ENCODE measurements at places on chromosomes 12 and 14.

DNA sequence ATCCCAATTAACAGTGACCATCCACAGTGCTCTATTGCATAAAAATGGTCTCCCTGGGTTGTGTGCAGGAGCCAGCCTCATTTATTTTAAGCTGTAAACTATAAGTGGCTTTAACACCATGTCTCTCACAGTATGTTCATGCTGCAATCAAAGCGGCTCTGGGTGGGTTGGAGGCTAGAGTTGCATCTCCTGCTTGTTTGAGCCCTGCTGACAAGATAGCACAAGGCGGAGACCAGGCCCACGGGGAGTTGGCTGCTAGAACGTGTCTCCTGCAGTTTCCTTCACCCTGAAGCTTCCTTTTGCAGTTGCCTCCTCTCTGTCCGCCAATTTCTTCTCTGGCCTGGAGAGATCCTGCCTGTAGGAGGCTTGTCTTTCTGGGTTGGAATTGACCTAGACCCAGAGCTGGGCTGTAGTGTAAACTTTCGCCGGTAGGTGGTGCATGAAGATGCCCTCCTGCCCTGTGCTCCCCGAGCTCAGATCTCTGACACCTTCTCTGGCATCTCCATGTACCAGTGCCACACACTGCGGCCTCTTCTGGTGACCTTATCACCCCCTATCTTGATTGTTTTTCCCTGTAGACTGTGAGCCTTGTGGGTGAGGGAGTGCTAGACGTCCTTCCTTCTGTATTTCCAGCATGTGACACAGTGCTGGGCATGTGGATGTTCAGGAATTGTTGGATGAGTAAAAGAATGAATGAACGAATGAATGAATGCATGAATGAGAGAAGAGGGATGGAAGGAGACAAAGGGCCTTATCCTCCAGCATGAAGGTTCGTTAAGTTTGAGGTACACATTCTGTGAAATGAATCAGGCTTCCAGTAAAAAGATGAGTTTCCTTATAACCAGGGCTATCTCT is 10.4 kb downstream of the OTUB2 start:
- peak; percentile 84 for DNase-seq

DNA sequence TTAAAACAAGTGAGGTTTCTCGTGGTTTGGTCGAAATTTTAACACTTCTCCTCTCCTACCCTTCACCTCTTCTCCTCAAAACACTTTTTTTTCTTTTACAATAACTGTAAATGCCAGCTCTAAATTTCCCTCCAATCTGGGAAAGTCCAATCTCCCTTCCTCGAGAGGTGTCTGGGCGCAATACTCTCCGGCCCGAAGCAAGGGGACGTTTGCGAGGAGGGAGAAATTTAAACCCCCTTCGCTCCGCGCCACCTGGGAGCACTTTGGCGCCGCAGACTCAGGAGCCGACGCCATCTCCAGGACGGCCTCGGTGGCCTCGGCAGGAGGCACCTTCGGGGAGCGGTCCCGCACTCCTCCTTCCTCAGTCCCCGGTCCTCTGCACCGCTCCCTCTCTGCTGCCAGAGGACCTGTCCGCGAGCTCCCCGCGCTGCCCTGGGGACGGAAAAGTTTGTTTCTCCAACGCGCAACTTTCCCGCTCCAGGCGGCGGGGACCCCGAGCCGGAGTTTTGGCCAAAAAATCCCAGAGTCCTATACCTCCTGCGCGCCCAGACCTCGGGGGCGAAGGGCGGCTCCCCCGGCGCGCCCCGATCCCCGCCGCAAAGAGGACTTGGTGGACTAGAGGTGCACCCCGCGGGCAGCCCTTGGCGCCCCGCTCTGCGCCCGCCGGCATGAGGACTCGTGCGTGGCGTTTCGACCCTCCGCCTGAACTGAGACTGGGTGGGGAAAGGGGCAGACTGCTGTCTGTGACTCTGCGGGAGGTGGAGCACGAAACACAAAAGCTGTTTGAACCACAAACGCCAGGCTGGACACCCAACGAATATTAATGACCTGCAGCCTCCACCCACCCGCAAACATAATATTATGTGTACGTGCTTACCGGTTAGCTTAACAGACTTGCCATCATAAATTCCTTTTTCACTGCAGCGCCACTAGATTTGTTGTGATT is 95.2 kb upstream of the HMGA2 start:
- DNase-seq: no peak

- no peak for DNase-seq
Measured at GRCh38 chr14:94451091-94451771, 1.4 kb downstream of the SERPINA11 start.

DNA sequence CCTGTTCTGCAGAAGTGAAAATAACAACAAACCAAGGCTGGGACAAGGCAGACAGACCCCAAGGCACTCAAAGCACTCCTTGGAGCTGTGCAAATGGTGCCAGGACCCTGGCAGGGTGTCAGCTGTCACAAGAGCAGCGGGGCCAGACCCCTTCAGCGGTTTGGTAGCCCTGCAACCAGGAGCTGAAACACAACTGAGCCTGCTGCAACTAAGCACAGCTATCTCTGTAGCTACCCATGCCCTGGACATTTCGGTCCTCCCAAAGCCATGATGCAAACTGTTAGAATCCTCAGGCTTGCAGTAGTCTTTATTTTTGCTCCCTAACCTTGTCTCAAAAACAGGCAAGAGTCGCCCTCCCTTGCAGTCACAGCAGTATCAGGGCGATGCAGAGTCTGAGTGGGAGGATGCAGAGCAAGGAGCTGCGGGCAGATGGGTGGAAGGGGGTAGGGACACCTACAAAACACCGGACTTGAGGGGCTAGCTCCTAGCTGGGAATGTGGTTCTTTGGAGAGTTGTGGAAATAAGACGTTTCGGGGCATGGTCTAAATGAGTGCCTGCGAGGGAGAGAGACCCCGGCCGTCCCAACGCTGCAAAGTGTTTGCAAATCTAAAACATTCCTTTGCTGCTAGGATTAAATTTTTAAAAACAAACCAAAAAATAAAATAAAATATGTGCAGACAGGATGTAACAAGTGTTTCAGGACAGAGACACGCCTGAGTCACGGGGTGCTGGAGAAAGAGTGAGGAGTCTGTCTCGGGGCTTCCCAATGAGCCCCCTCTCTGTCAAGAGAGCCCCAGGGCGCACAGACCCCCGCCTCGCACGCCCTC is 1.0 kb downstream of the NUAK1 start:
- DNase-seq: no peak

DNA sequence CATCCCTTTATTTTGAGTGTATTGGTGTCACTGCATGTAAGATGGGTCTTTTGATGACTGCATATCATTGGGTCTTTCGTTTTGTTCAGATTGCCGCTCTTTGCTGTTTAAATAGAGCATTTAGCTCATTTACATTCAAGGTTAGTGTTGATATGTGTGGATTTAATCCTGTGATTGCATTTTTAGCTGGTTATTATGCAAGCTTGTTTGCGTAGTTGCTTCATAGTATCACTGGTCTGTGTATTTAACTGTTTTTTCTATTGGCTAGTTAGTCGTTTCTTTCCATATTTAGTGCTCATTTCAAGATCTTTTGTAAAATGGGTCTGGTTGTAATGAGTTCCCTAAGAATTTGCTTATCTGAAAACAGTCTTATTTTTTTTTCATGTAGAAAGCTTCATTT is 1170.6 kb upstream of the SEL1L start:
- DNase-seq: no peak

GRCh38 chr12:11891346-11891745 is 179.4 kb upstream of the BCL2L14 start:
- DNase-seq: no peak

- no peak for DNase-seq
Measured at GRCh38 chr14:28975084-28975483, 208.5 kb downstream of the FOXG1 start.

DNA sequence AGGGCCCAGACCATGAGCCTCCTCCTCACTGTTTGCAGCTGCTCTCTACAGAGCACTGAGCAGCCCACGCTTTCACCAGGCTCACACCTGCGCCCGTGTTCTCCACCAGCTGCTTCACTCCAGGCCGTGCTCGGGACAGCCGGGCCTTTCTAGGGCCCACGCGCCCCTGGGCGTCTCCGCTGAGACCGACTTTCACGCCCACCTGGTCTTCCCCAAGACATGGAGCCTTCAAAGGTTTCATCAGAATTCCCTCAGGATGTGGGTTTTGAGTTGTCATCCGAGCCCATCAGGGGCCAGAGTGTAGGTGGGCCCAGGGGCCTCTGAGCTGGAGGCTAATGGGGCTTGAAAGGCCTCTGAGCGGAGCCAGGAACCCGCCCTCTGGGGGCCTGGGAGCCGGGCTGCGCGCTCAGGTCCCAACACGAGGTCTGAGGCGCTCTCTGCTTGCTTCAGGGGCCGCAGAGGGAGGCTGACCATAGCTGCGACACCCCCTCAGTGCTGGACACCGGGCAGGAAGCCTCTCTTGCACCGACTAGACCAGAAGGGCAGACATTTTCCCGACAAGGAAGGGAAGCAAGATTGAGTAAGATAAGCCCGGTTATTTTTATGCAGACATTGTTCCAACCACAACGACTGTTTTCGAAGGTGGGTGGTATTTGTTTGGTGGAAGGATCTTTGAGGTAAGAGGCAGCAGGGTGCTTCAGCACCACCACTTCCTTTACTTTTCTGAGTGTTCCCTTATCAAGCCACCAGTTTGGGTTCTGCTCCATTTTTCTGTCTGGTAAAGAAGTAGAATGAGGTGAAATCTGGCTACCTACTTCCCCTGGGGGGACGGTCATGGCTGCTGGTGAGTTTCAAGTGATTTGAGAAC is 125.0 kb upstream of the FUT8 start:
- peak; percentile 73 for DNase-seq

DNA sequence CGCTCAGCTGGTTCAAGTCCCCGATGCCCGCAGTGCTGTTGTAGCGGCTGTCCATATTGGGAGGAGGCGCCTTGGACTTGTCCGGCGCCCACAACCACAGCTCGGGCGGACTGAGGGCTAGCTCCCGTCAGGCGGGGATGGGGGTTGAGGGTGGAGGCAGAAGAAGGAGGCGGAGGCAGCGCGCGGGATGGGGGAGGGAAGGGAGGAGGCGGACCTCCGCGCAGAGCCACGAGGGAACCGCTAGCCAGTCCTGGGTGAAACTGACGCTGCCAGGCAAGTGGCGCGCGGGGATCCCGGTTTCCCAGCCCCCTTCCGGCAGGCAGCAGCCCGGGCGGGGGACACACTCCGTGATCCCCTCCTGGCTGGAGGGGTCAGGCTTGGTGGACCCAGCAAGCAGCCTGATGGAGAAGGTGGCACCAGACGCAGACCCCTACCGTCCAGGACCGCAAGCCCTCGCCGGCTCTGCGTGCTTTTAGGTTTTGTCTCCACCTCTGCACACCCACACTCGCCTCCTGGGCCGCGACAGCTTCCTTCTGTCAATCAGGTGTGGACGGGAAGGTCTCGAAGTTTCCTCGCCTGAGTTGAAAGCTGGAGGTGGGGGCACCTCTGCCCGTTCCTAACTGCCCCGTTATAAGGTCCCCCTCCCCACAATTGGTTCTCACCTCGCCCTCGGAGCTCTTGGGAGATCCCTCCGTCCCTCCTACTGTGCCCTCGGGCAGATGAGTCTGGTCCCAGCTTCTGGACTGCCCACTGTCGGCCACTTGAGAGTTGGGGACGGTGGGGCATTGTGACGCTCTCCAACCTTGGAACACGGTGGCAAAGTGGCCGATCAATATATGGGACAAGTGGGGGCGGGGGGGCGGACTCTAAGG is at the start of gene CPNE8:
CPNE8 (minus strand) TSS at position 112 of the 872 bp plus-strand sequence; CDS start at position 55, 57 bp downstream.
- DNase-seq: peak; percentile 74

GRCh38 chr14:69931960-69932359 is 52.7 kb downstream of the SMOC1 start:
- no peak for DNase-seq

GRCh38 chr14:85856430-85856829 is 326.5 kb downstream of the FLRT2 start:
- no peak for DNase-seq

DNA sequence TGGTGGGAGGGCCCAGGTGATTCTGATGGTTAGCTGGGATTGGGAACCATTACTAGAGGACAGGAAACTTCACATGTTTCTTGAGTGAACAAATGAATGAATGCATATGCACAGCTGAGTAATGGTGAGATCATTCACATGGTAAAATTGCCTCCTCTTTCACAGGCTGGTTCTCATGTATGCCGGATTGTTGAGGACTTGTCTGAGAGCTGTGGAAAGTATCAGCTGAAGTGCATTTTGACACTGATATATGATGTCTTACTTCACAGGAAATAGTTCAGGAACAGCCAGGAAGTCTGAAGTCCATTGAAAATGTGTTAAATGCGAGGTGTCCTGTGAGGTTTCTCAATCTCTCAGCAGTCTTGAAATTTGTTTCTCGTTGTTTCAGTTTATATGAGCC is 77.6 kb upstream of the DACT1 start:
- DNase-seq: no peak

DNA sequence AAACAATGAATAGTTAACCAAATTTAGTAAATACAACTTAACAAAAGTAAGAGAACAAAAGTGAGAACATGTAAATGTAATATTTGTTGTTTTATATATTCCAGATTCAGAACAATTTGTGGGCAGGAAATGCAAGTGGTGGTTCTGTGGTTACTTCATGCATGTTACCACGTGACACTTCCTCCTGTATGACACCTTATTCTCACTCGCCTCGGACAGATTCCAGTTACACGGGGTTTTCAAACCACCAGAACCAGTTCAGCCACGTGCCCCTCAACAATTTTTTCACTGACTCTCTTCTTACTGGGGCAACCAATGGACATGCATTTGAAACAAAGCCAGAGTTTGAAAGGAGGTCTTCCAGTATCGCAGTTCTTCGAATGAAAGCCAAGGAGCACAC is 21.0 kb downstream of the ALX1 start:
- no peak for DNase-seq

DNA sequence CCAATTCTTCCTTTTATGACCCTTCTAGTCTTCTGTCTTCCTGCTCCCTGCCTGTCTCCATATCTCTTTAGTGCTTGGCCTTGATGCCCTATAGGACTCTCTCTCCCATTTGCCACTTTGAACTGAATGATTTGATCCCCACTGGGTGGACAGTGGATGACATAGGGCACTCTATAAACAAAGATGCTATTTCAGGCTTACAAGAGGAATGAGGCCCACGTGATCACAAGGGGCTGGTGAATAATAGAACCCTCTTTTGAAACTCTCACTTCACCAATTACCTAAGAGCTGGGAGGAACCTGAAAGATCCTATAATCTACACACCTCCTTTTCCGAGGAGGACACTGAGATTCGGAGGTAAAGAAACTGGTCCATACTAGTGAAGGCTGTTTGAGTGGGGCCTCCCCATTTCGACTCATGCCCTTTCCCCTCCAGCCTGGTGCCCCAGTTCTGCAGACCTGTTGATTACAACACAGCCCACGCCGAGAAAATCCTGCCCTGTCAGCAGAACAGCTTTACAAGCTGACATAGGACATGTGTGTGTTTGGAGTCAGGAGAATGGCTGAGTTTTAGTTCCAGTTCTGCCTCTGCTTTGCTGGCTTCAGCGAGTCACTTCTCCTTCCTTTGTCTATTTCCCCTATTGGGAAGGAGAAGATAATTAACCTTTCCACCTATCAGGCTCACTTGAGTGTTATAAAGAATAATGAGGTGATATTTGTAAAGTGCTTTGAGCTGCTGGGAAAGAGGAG is 400.3 kb downstream of the ZFP36L1 start:
- no peak for DNase-seq

- DNase-seq: no peak
Measured at GRCh38 chr12:54044425-54045103, 9.1 kb upstream of the HOXC4 start.

- DNase-seq: peak; percentile 60
Measured at GRCh38 chr14:49962621-49963020, 69.7 kb downstream of the ARF6 start.

- peak; percentile 76 for DNase-seq
Measured at GRCh38 chr14:24365600-24366412, 2.2 kb upstream of the NFATC4 start.

- DNase-seq: no peak
Measured at GRCh38 chr12:49332891-49333371, 4.1 kb downstream of the C1QL4 start.
